Pancreas (tissue), 10 donors: ENCODE measurements at places on chromosomes 12 and 14.

DNA sequence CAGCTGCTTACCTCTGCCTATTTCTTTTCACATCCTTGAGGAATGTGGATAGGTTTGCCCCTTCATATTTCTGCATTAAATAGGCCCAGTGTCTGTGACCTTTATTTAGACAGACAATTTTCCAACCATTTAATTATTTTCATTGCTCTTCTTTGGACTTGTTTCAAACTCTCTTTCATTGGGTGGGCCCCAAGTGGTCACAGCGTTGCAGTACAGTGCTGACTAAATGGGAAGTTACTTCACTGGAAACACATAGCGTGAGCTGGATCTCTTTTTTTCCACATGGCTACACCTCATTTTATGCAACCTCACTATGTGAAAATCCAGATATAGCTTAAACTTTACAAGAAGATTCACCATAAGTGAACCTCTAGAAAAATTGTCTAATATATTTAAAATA is 438.9 kb downstream of the ADAMTS20 start:
- no peaks in the 10 kb centered on the region for H3K36me3 ChIP-seq
- no peak overlapping the region for H3K4me3 ChIP-seq
- no peak for DNase-seq
- no peaks in the 10 kb centered on the region for H3K4me1 ChIP-seq
- no peak overlapping the region for H3K27ac ChIP-seq
- H3K27me3 ChIP-seq, result no peaks in the 10 kb centered on the region

- DNase-seq, result peak; percentile 91
- peak overlapping the region; percentile 94 for H3K27ac ChIP-seq
- no peaks in the 10 kb centered on the region for H3K27me3 ChIP-seq
- H3K4me1 ChIP-seq, result peaks cover 12% of the 10 kb centered on the region
- H3K36me3 ChIP-seq, result no peaks in the 10 kb centered on the region
- peak overlapping the region; percentile 97 for H3K4me3 ChIP-seq
Measured at GRCh38 chr12:31589904-31590641, 863 bp downstream of the DENND5B start.

DNA sequence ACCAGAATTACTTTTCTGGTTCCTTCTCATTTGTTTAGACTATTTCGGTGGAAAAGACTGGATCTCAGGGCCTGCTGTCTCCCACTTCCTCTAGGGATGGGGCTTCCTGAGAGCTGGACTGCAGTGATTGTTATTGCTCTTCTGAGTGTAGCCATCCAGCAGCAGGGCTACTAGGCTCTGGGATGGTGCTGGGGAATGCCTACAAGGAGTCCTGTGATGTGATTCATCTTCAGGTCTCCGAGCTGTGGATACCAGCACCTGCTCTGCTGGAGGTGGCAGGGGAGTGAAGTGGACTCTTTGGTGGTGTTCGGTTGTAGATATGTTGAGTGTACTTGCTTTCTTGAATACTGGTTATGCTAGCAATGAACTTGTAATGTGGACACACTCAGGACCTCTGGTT is 42.7 kb downstream of the AEBP2 start:
- H3K27ac ChIP-seq, result no peak overlapping the region
- H3K4me3 ChIP-seq, result no peak overlapping the region
- H3K4me1 ChIP-seq, result no peaks in the 10 kb centered on the region

DNA sequence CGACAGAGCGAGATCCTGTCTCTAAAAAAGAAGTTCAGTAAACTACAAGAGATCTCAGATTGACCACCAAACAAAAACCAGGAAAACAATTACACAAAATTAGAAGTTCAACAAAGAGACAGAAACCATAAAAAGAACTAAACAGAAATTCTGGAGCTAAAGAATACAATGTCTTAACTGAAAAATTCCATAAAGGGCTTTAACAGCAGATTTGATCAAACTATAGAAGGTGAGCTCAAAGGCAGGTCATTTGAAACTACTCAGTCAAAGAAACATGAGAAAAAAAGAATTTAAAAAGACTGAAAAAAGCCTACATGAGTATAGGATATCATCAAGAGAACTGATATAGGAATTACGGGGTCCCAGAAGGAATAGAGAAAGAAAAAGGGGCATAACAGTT is 71.2 kb downstream of the ITPR2 start:
- no peak overlapping the region for H3K4me3 ChIP-seq
- no peaks in the 10 kb centered on the region for H3K36me3 ChIP-seq
- no peak overlapping the region for H3K27ac ChIP-seq

DNA sequence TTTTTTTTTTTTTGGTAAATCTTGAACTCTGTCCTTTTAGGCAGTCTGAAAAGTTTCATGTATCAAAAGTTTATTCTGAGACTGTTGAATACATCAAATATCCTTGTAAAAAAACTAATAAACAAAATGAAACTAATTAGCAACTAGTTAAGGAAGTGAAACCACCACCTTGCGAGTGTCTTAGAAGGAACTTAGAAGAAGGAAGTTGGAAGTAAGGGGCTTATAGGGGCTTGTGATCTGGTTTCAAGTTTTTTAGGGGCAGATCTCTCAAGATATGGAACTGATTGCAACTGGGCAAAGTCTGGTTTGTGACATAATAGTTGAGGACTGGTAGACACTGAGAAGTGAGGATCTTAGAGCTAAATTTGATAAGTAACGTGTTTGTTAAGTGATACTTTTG is 748.8 kb downstream of the C12orf50 start:
- H3K4me3 ChIP-seq, result no peak overlapping the region
- H3K36me3 ChIP-seq, result no peaks in the 10 kb centered on the region
- no peak overlapping the region for H3K27ac ChIP-seq
- no peaks in the 10 kb centered on the region for H3K27me3 ChIP-seq
- H3K4me1 ChIP-seq, result no peaks in the 10 kb centered on the region

DNA sequence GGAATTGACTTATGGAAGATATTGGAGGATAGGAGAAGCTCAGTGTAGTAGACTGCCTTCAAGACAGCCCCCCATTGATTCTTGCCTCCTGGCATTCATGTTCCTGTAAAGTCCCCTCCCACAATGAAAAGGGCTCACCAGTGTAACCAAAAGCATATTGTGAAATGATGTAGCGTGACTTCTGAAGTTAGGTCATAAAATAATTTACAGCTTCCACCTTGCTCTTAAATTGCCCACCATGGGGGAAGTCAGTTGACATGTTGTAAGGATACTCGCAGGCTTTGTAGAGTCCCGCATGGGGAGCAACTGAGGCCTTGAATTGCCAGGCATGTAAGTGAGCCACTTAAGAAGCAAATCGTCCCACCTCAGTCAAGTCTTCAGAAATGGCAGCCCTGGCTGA is 25.1 kb downstream of the GTSF1 start:
- no peak overlapping the region for H3K4me3 ChIP-seq
- no peaks in the 10 kb centered on the region for H3K36me3 ChIP-seq
- DNase-seq, result no peak
- H3K27me3 ChIP-seq, result no peaks in the 10 kb centered on the region

GRCh38 chr12:115450710-115451109 is 766.7 kb upstream of the TBX3 start:
- peaks cover 4% of the 10 kb centered on the region for H3K27me3 ChIP-seq
- no peak overlapping the region for H3K4me3 ChIP-seq
- H3K27ac ChIP-seq, result no peak overlapping the region

DNA sequence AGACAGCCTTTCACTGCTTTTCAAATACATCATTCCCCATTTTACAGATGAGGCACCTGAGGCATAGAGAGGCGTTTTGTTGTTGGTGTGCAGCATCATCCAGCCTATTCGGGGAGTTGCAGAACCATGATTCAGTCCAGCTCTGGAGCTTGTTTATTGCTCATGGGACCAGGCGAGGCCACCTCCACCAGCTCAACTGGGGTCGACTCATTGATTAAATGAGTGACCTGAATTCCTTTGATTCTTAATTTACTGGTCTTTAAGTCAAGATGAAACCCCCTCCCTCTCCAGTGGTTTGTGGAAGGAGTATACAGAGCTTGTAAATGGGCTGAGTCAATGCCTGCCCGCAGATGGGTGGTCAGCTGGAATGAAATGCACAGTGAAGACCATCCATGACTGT is 161.9 kb downstream of the CHST11 start:
- DNase-seq, result no peak
- H3K27ac ChIP-seq, result no peak overlapping the region
- H3K27me3 ChIP-seq, result no peaks in the 10 kb centered on the region
- no peaks in the 10 kb centered on the region for H3K4me1 ChIP-seq
- H3K4me3 ChIP-seq, result no peak overlapping the region

- no peak for DNase-seq
- no peaks in the 10 kb centered on the region for H3K4me1 ChIP-seq
- no peaks in the 10 kb centered on the region for H3K27me3 ChIP-seq
- H3K4me3 ChIP-seq, result no peak overlapping the region
Measured at GRCh38 chr12:18750085-18750484, 12.2 kb downstream of the CAPZA3 start.

- H3K27ac ChIP-seq, result peak overlapping the region; percentile 19
- H3K36me3 ChIP-seq, result no peaks in the 10 kb centered on the region
- H3K27me3 ChIP-seq, result no peaks in the 10 kb centered on the region
Measured at GRCh38 chr12:124548854-124549378, 18.5 kb downstream of the NCOR2 start.

GRCh38 chr12:119940897-119941296 is 48.1 kb upstream of the BICDL1 start:
- no peak for DNase-seq
- no peaks in the 10 kb centered on the region for H3K36me3 ChIP-seq
- H3K27ac ChIP-seq, result no peak overlapping the region
- H3K27me3 ChIP-seq, result no peaks in the 10 kb centered on the region
- no peak overlapping the region for H3K4me3 ChIP-seq

GRCh38 chr12:104057771-104058197 is 6.5 kb upstream of the HCFC2 start:
- peaks cover 11% of the 10 kb centered on the region for H3K4me1 ChIP-seq
- no peaks in the 10 kb centered on the region for H3K36me3 ChIP-seq
- H3K4me3 ChIP-seq, result no peak overlapping the region
- DNase-seq, result no peak

DNA sequence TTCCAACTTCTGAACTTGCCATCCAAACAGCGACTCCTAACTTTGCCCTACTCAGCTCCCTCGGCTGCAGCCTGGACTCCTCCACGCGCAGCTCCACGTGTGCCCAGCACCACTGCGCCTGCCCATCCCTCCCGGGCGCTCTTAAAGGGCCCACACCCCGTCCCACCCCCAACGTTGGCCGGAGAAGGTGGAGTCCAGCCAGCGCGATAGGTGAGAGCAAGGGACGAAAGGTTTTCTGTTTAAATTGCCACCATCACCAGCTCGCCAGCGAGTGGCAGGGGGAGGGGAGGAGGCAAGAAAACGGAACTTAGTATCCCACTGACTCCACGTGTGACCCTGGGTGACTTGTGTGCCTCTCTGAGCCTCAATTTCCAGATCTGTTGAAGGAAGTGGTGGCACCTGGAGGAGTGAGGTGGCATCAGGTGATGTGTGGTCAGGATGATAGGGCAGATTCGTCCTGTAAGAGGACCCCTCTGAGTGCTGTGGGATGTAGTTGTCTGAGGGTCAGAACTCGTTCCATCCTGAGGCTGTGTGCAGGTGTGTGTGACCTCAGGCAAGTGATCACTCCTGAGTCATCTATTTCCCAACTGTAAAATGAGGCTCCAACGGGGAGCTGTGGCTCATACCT is 59.7 kb downstream of the TRPV4 start:
- DNase-seq, result peak; percentile 70
- peaks cover 3% of the 10 kb centered on the region for H3K4me1 ChIP-seq

DNA sequence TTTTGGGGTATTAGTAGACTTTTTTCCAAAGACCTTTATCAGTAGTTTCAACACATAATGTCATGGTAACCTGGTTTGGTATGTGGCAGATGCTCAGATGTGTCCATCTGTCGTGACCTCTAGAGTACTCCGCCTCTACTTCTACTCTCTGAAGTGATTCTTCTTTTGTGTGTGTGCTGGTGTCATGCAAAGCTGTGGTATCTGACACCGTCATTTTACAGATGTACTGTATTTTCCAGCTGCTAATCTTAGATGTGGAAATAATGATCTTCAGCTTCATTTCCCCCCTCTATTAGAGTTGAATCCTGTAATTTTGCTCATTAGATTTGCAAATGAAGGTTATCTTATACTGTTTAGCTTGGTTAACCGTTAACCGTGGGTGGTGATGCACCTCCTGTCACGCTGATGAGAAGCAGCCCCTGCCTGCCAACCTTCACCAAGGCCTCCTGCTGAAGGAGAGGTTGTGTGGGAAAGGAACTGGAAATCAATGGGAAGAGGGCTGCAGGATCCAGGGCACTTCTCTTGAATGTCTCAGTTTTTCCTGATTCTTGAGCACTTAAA is 222.4 kb upstream of the AMIGO2 start:
- DNase-seq, result no peak
- no peaks in the 10 kb centered on the region for H3K27me3 ChIP-seq
- H3K36me3 ChIP-seq, result no peaks in the 10 kb centered on the region

DNA sequence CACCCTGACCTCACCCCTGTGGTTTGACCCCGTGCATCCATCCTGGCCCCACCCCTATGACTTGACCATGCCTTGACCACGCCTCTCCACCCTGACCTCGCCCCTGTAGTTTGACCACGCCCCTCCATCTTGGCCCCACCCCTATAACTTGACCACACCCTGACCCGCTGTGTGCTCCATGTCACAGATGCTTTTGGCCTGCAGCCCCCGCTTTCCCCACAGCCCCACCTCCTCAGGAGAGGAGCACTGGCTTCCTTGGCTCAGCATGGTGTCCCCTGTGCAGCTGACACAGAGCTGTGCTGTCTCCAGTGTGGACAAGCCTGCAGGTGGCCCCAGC is 269.9 kb upstream of the SFSWAP start:
- no peaks in the 10 kb centered on the region for H3K4me1 ChIP-seq
- H3K4me3 ChIP-seq, result no peak overlapping the region
- no peaks in the 10 kb centered on the region for H3K36me3 ChIP-seq
- H3K27ac ChIP-seq, result no peak overlapping the region

- H3K36me3 ChIP-seq, result no peaks in the 10 kb centered on the region
- H3K27me3 ChIP-seq, result no peaks in the 10 kb centered on the region
- no peak overlapping the region for H3K27ac ChIP-seq
- no peaks in the 10 kb centered on the region for H3K4me1 ChIP-seq
Measured at GRCh38 chr12:20883288-20883687, 72.8 kb downstream of the SLCO1B3 start.

- no peak overlapping the region for H3K4me3 ChIP-seq
- DNase-seq, result no peak
- H3K27ac ChIP-seq, result no peak overlapping the region
- H3K27me3 ChIP-seq, result no peaks in the 10 kb centered on the region
- no peaks in the 10 kb centered on the region for H3K4me1 ChIP-seq
Measured at GRCh38 chr12:110198386-110198785, 74.2 kb downstream of the IFT81 start.

DNA sequence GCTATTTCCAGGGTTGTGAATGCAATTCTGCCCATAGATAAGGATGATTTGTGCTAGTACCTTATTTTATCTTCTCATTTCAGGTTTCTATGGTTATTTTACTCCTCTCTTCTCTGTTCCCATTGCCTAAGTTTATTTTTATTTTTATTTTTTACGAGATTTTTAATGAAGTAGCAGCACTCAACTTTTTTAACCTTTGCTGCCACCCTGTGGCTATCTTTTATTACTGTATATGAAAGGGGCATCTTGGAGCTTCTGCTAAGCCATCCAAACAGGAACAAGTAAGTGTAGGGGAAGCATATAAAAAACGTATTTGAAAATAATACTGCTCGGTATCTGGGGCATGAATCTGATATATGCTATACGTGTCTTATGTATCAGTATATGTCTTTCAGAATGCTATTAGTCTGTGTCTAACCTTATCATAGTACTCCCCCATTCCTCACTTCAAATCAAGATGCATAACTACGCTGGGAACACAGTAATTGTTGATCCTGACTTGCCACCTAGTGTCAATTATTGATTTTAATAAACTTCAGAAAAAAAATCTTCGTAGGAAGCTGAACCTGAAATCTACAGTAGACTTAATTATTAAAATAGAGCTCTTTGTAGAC is 60.3 kb downstream of the KLRG1 start:
- no peaks in the 10 kb centered on the region for H3K27me3 ChIP-seq
- no peak overlapping the region for H3K27ac ChIP-seq
- no peak for DNase-seq
